MCF 10A (cell line): ENCODE measurements at places on chromosomes 2 and 18. TPM values are rescaled to one million over a fixed set of nuclear protein-coding genes. Genes with fewer than 3 reads are reported as not detected.

DNA sequence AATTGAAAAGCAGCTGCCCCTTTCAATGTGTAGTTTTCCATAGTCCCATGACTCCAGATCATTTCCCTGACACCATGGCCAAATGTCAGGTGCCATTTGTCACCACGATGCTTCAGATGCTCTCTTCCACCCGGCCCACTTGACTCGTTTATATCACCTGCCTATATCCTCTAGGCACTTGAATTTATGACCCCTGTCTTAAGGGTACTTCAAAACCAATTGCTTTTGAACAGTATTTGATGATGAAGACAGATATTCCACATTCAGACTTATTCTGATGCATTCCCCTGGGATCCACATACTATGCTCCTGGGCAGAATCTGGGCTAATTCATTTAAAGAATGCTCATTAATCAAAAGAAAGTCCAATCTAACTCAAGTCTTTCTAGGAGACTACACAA is 16.9 kb upstream of the RHBDD1 start:
- peaks cover 10% of the 10 kb centered on the region for H3K27me3 ChIP-seq
- H3K27ac ChIP-seq: no peak overlapping the region
- no peak for DNase-seq
- H3K4me3 ChIP-seq: no peak overlapping the region

The CTAGE1 gene
- total RNA-seq: not detected in 2 replicates

DNA sequence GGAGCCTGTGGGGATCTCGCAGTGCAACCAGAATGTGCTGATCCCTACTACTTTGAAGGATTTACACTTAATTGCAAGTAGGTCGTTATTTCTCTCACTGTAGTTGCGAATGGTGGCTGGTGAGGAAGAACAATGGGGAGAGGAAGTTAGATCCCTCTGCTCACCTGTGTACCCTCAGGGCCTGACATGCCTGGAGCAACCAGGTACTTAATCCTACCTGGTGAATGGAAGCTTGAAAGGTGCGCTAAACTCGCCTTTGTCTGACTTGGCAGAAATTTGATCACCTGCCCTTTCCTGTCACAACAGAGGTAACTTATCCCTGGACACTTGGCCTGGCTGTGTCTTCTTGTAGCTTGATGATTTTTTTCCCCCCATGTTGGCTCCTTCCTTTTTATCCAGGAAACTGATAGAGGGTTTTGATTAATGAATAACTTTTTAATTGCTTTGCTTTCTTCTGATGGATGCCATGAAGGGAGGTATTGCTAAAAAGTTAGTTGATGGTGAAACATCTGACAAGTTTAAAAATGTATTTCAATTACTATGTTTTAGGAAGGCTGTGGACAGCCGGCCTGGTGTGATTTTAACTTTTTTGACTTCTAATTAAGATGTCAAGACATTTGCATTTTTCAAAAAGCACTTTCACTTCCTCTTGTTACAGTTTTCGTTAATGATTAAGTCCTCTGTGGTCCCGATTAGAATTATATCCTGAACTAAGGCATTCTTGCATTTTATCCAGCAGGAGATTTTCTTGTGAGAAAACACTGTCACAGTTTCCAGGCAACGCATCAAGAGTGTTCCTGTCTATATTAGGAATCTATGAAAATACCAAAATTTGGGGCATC is 9.2 kb downstream of the SGPP2 start:
- H3K36me3 ChIP-seq: peaks cover 70% of the 10 kb centered on the region
- no peak overlapping the region for H3K4me3 ChIP-seq
- peaks cover 34% of the 10 kb centered on the region for H3K4me1 ChIP-seq
- DNase-seq: peak; percentile 56

GRCh38 chr2:204628926-204629712 is 83.8 kb downstream of the PARD3B start:
- peaks cover 12% of the 10 kb centered on the region for H3K4me1 ChIP-seq
- no peak overlapping the region for H3K27ac ChIP-seq
- no peaks in the 10 kb centered on the region for H3K27me3 ChIP-seq
- DNase-seq: peak; percentile 30
- H3K36me3 ChIP-seq: no peaks in the 10 kb centered on the region

GRCh38 chr2:239158641-239159475 is 242.0 kb downstream of the HDAC4 start:
- DNase-seq: no peak
- peaks cover 12% of the 10 kb centered on the region for H3K4me1 ChIP-seq
- no peak overlapping the region for H3K4me3 ChIP-seq
- peaks cover 30% of the 10 kb centered on the region for H3K36me3 ChIP-seq
- no peaks in the 10 kb centered on the region for H3K27me3 ChIP-seq

The DIPK1C gene
- total RNA-seq: not detected in 2 replicates

The CRYBA2 gene
- not detected in 2 replicates for total RNA-seq

- H3K4me1 ChIP-seq: peaks cover 25% of the 10 kb centered on the region
- peak overlapping the region; percentile 96 for H3K27ac ChIP-seq
- H3K4me3 ChIP-seq: peak overlapping the region; percentile 95
- DNase-seq: no peak
- peaks cover 48% of the 10 kb centered on the region for H3K36me3 ChIP-seq
- no peaks in the 10 kb centered on the region for H3K27me3 ChIP-seq
These were observed 598 bp upstream of the SNRNP200 start for GRCh38 chr2:96305979-96306308.

- no peak overlapping the region for H3K27ac ChIP-seq
- no peaks in the 10 kb centered on the region for H3K36me3 ChIP-seq
- H3K4me3 ChIP-seq: no peak overlapping the region
- DNase-seq: no peak
These were observed 97.3 kb downstream of the DOCK10 start for GRCh38 chr2:224944707-224945547.

DNA sequence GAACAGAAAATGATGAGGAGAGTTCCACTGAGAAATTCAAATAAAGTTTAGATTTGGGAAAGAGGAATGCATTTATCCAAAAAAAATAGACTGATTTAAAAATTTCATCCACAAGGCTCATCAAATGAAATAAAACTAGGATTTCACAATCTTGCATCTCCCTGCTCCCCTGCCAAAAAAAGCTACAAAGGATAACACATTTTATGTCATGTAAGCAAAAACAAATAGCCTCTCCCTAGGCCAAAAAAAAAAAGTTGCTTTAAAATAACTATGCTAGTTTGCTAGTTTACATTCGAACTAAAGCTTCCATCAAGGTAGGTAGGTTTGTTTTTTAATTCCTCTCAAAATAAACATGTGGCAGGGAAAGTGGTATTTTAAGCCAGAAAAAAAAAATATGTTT is 465.5 kb upstream of the ID2 start:
- H3K36me3 ChIP-seq: peaks cover 4% of the 10 kb centered on the region
- DNase-seq: peak; percentile 47

The SMYD5 gene
- total RNA-seq: 26.5 and 34.4 TPM in 2 replicates

The SKA1 gene
- 7.8 and 18.7 TPM in 2 replicates for total RNA-seq

The AKAIN1 gene
- not detected in 2 replicates for total RNA-seq

DNA sequence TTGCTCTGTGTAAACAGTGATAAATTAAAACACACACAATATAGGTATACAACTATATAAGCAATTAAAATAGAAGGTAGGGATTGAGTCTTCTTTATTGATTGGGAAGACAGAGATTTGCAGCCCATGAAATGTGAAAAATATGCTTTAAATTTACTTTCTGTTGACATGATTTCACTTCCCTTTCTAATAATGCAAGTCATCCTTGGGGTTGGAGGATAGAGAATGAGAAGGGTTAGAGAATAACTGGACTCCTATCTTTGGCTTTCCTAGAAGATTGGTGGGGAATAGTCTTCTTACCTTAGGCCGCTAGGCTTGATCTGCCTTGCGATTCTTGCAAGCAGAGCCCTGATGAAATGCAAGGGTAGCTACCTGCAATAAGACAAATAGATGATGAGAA is 339.8 kb downstream of the NYAP2 start:
- DNase-seq: no peak
- H3K27me3 ChIP-seq: no peaks in the 10 kb centered on the region
- no peak overlapping the region for H3K4me3 ChIP-seq
- no peak overlapping the region for H3K27ac ChIP-seq

GRCh38 chr2:152875701-152876695 is 157.6 kb downstream of the ARL6IP6 start:
- H3K4me3 ChIP-seq: no peak overlapping the region
- no peaks in the 10 kb centered on the region for H3K36me3 ChIP-seq
- peak overlapping the region; percentile 69 for H3K27ac ChIP-seq

DNA sequence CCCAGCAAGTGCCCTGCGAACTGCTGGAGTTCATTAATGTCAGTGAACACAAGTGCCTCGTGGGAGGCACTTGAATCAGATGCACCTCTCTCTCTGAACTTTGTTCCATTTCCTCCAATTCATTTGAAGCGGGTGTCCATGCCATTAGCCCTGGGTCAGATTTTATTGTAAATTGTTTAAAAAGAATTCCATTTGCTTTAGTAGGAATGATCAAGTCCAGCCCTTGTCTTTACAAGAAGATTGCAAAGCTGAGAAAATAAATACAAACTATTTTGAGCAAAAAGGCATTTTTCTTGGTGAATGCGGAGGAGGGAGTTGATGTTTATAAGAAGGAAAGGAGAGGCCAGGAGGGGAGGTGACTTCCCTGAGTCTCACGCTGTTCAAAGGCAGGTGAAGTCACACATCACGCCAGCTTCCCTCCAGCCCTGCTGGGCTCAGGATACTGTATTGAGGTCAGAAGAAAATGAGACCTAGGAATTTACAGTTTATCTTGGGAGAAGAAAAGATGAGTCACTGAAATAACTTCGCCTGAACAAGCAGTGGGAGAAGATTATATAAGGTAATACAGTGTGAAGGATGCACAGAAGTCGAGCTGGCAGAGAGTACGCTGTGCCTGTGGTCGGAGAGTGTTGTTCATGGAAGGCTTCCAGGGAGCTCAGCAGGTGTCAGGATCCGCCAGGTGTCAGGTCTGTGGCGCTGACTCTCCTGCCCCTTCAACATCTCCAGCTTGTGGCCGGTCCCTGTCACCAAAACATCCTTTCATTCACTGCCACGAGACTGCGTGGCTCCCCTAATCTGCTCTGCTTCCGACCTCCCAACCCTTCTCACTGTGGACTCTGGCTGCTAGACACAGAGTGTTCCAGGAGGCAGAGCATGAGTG is 36.5 kb downstream of the EFR3B start:
- peak; percentile 89 for DNase-seq
- H3K4me1 ChIP-seq: peaks cover 16% of the 10 kb centered on the region
- H3K27ac ChIP-seq: no peak overlapping the region
- peaks cover 97% of the 10 kb centered on the region for H3K27me3 ChIP-seq
- no peaks in the 10 kb centered on the region for H3K36me3 ChIP-seq
- H3K4me3 ChIP-seq: no peak overlapping the region

GRCh38 chr18:47254341-47254939 is 3.0 kb upstream of the SKOR2 start:
- DNase-seq: peak; percentile 24
- no peaks in the 10 kb centered on the region for H3K36me3 ChIP-seq
- no peak overlapping the region for H3K27ac ChIP-seq
- H3K4me1 ChIP-seq: no peaks in the 10 kb centered on the region
- H3K27me3 ChIP-seq: peaks cover 61% of the 10 kb centered on the region

The SLC5A7 gene
- total RNA-seq: not detected in 2 replicates

- no peak overlapping the region for H3K4me3 ChIP-seq
- H3K27me3 ChIP-seq: no peaks in the 10 kb centered on the region
- peaks cover 25% of the 10 kb centered on the region for H3K36me3 ChIP-seq
- no peaks in the 10 kb centered on the region for H3K4me1 ChIP-seq
- no peak overlapping the region for H3K27ac ChIP-seq
These were observed 163.0 kb downstream of the SEPTIN10 start for GRCh38 chr2:109450574-109451273.

The HNMT gene
- total RNA-seq: 0.28 TPM in 1 of 2 replicates, not detected in the other

The BAZ2B gene
- 51.8 and 60.0 TPM in 2 replicates for total RNA-seq

GRCh38 chr2:181859803-181860202 is 31.7 kb upstream of the ITPRID2 start:
- H3K4me3 ChIP-seq: no peak overlapping the region
- H3K4me1 ChIP-seq: peaks cover 6% of the 10 kb centered on the region
- H3K27me3 ChIP-seq: no peaks in the 10 kb centered on the region
- no peaks in the 10 kb centered on the region for H3K36me3 ChIP-seq

The NT5C1B gene
- not detected in 2 replicates for total RNA-seq

- H3K4me3 ChIP-seq: no peak overlapping the region
- peaks cover 18% of the 10 kb centered on the region for H3K36me3 ChIP-seq
- no peak for DNase-seq
- H3K27me3 ChIP-seq: no peaks in the 10 kb centered on the region
- H3K4me1 ChIP-seq: peaks cover 11% of the 10 kb centered on the region
- no peak overlapping the region for H3K27ac ChIP-seq
These were observed 38.9 kb downstream of the DNMT3A start for GRCh38 chr2:25302758-25303375.

GRCh38 chr18:59718108-59718463 is 20.9 kb upstream of the CCBE1 start:
- no peaks in the 10 kb centered on the region for H3K36me3 ChIP-seq
- DNase-seq: peak; percentile 68
- no peak overlapping the region for H3K4me3 ChIP-seq
- H3K4me1 ChIP-seq: peaks cover 35% of the 10 kb centered on the region

- H3K4me3 ChIP-seq: no peak overlapping the region
- peaks cover 6% of the 10 kb centered on the region for H3K4me1 ChIP-seq
These were observed 1309.8 kb upstream of the NRXN1 start for GRCh38 chr2:52341732-52342131.

The FAM117B gene
- total RNA-seq: 2.4 and 2.5 TPM in 2 replicates
